Stimulated activated CD8-positive, alpha-beta memory T cell treated with anti-CD3 and anti-CD28 coated beads, Interleukin-4, amount 100 ng/mL, for 1 hour (primary cell): ENCODE measurements at places on chromosomes 4 and X.

- DNase-seq, result no peak
Observed at GRCh38 chrX:40090961-40091360, 6.8 kb downstream of the BCOR start.

DNA sequence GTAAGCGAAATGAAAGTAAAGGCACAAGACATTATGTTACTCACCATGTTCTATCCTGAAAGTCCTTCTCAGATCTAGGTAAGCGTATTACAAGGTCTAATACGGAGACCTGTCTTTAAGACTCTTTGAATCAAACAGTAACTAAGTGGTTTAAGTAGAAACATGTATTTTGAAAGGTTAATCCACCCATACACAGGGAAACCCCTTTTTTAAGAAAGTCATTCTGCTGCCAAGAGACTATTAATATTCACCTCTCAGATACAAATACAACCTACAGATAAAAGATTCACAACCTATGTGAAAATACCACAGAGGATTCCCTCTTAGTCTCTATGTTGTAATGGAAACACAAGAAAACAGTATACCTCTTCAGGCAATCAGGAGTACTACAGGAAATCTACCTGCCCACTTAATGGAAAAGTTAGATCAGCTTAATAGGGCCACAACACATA, 63.2 kb upstream of the TNIP3 start:
- no peak for DNase-seq

- DNase-seq, result no peak
Observed at GRCh38 chr4:56764775-56765174, 56.7 kb downstream of the SPINK2 start.

DNA sequence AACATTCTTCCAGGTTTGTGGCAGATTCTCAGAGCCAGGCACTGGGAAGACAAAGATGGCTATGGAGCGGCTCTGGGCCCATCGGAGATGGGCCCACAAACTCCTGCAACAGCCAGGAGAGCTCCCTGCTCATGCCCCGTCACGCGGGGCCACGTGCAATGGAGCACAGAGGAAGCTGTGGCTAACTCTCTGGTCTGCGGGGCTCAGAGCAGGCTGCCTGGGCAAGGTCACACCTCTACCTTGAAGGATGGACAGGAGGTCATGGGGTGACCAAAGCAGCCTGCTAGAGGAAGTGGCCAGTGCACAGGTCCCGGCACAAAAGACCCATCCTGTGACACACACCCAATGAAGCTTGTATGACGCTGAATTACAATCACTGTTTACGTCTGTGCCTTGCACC, 45.2 kb downstream of the C4orf50 start:
- DNase-seq, result no peak

DNA sequence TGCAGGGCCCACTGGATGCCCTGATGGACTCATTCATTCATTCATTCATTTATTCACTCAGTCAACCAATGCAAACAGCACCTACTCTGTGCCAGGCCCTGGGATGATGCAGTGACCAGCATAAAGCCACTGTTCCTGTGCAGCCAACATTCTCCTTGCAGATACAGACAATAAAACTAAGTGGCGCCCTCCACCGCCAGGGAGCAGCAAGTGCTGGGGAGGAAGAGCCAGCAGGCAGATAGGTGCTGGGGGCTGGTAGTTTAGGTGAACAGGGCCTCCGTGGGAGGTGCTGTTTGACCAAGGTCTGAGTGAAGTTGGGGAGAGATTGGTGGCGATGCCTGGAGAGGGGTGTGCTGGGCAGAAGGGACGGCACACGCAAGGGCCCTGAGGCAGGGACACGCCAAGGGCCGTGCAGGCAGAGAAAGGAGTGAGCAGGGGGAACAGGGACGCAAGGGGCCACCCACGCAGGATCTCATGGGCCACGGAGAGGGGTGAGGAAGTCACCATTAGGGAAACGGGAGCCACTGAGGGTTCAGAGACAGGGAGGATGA, 65.5 kb downstream of the WFS1 start:
- no peak for DNase-seq

DNA sequence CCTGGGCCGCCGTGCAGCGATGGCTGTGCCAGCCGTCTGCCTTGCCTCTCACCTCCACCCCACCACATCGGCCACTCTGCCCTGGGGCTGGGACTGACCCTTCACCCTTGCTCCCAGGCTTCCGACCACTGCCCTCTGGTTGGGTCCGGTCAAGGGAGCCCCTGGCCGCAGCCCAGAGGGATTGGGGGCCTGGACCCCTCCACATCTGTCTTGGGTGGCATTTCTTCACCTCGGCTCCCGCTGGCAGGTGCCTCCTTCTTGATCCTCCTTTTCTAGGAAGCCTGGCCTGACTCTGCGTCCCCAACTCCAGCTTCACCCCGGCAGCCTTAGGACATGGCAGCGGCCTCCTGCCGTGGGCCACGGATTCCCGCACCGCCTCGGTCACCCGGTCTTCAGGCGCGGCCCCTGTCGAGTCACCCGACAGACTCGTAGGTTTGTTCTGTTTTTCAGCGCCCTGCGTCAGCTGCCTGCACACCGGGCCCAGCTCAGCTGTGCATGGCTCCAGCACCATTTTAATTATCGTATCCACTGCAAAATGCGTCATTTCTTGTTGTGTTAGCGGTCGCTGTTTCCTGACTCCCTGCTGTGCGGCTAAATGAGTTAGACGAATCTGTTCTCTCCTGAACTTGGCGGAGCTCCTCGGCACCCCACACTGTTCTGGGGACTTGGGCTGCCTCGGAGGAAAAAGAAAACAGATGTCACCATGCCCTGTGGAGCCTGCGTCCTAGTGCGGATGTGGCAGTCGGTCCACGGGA, 124.0 kb downstream of the FAM53A start:
- no peak for DNase-seq

GRCh38 chr4:82044141-82044993, 329.4 kb downstream of the HNRNPD start:
- no peak for DNase-seq

DNA sequence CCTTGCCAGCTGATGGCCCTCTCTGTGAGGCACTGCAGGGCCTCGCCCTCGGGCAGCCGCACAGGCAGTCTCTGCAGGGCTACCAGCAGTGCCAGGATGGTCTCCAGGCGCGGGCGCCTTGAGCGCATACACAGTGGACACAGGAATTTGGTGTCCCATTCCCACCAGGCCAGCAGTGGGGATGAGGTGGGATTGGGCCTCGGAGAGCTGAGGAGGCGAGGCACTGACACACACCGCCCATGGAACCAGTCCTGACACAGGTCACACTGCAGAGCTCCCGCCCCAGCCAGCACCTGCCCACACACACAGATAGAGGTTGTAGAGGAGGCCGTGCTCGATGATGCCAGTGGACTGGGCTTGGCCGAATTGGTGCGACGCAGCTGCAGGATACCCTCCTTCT, 30.7 kb downstream of the KDM5C start:
- no peak for DNase-seq

DNA sequence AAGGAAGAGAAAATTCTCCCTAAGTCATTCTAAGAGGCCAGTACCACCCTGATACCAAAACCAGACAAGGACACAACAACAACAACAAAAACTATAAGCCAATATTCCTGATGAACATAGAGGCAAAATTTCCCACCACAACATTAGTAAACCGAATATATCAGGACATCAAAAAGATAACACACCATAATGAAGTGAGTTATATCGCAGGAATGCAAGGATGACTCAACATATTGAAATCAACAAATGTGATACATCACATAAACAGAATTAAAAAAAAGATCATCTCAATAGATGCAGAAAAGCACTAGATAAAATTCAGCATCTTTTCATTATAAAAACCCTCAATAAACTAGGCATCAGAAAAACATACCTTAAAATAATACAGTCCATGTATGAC, 1844.4 kb upstream of the PCDH10 start:
- DNase-seq, result no peak

- DNase-seq, result no peak
Observed at GRCh38 chrX:43188296-43188695, 410.3 kb upstream of the PPP1R2C start.

- DNase-seq, result no peak
Observed at GRCh38 chr4:146439999-146440398, 81.7 kb downstream of the SLC10A7 start.

GRCh38 chr4:25913851-25914669, at the start of gene SMIM20:
Gene SMIM20 (plus strand): TSS chr4:25914220. CDS start chr4:25914314, 94 bp downstream.
- DNase-seq, result peak; percentile 83

DNA sequence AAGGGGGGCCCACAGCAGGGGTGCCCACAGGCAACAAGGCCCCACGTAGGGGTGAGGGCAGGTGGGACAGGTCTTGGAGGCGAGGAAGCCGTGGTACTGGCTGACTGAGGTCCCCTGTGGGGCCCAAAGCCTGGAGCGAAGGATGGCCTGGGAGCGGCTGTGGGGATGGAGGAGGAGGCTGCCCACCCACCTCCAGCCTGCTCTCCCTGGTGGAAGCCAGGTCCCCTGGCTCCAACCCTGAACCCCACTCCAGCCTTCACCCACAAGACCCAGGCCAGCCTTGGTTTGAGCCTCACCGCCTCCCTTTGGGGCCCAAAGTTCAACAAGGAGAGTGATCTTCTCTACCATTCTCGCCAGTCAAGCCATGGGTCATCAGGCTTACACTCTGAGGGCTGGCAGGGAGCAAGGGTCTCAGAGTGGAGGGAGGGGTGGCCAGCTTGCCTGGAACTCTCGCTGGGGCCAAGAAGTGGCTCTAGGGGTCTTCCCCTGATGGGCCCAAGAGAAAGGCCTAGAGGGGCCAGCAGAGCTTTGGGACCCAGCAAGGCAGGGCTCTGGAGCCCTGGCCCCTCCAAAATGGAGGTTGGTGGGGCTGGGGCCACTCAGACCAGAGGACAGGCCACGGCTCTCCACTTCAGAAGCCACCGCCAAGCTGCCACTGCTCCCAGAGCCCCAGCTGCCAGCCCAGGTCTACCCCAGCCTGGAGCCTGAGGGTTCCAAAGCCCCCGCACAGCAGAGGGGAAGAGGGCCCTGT, 5.0 kb downstream of the PNCK start:
- no peak for DNase-seq

- DNase-seq, result no peak
Observed at GRCh38 chr4:33411182-33411581, 2691.0 kb downstream of the PCDH7 start.

DNA sequence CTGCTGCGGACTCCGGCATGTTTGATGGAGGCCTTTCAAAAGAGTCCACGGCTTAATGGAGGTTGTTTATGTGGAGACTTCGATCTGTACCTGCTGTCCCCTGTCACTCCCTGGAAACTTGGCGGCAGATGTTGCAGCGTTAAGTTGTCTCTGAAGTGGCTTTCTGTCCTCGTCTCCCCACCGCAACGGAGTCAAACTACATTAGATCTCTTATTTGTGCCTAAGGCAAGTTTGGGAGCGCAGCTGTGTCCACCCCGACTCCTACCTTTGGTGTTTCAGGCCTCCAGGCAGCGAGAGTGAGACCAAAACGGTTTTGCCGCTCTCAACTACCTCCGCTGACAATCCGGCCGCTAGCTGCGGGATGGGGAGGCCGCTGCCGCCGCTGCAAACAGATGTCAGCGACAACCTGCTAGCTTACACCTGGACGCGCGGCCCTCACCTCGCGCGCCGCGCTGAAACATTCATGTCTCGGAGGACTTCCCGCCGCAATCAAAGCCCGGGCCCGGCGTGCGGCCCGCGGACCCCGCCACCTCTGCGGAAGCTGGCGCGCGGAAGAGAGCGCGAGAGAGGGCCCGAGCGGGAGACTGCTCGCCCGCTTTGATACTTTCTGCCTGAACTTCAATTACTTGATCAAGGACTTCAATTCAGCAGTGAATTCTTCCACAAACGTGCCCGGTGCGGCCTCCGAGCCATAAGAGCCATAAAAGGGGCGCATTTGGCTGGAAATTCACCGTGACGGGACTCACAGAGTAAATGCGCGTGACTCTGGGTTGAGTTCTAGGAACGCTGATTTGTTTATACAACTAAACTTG, 108.4 kb downstream of the ANTXR2 start:
- no peak for DNase-seq

GRCh38 chr4:141899541-141899940, 263.2 kb downstream of the IL15 start:
- no peak for DNase-seq

DNA sequence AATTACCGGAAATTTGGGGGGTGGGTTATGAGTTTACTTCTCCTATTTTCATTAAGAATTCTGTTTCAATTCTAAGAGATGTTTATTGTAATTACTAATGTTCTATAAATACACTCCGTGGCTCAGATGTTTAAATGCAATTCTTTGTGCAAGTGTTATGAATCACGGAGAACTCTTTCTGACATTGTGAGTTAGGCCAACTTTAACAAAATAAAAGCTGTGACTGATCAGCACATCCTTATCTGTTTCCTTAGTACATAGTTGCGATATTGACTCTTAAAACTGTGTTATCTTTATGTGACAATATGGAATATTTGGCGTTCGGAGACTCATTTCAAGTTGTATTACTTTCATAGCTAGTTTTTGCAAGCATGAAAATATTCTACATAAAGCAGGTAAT, 902 bp downstream of the KLHL4 start:
- no peak for DNase-seq

DNA sequence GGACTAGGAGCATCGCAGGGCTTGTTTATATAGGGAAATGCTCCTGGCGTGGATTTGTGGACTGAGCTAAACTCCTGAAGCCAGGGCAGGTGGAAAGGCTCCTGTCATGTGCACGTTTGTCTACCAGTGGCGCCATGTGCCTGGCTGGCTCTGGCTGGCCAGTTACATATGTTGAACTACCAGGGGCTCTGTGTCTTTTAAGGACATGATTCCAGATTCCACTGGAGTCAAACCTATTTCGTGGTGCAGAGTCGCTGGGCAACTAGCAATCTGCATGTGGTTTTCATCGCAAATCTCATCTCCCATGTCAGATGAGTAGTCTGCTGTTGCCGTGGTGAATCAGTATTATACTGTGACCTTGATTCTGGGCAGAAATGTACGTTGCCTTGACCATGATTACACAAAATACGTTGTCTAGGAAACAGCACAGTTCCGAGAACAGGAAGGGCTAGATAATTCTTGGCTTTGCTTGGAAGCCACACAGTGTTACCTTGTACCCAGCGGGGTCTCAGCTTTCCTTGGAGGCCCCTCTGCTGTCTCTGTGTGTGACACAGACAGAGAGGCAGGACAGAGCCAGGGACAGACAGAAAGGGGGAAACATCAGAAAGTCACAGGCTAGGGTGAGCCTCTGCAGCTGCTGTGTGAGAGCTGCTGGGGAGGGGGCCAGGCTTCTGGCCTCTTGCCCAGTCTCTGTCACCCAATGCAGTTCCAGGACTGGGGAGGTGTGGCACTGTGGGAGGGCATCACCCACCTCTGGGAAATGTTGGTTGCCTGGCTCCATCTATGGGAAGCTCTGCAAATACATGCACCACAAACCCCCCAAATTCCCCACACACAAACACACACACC, 19.2 kb downstream of the PNMA6E start:
- DNase-seq, result no peak

DNA sequence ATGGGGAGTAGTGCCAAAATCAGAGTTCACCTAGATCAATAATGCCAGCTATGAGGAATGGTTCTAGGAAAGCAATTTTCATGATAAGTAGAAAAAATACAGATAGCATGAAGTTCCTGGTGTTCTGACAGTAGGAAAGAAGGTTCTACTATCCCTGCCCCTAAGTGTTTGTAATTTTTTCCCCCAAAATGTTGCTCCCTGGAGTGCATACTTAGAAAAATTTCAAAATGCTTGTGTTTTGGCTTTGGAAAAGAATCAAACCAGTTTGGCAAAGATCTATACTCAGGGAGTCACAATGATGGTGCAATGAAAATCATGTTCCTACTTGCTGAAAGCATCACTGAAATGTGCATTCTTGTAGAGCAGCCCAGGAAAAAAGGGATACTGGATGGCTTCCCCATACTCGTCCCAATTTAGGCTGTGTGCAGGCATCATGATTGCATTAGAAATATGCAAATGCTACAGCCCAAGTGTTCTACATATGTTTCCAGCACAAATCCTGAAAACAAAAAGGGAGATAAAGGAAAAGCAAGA, 74.7 kb downstream of the LPAR4 start:
- DNase-seq, result no peak

GRCh38 chr4:186072516-186072915, 3.6 kb downstream of the TLR3 start:
- DNase-seq, result no peak
